Activated CD4-positive, CD25-positive, alpha-beta regulatory T cell treated with anti-CD3 and anti-CD28 coated beads, Interleukin-2, amount 50 U/mL, for 72 hours (primary cell): ENCODE measurements at places on chromosomes 7 and 10.

- no peak for DNase-seq
These were observed 10.0 kb downstream of the PITRM1 start for GRCh38 chr10:3162533-3162932.

DNA sequence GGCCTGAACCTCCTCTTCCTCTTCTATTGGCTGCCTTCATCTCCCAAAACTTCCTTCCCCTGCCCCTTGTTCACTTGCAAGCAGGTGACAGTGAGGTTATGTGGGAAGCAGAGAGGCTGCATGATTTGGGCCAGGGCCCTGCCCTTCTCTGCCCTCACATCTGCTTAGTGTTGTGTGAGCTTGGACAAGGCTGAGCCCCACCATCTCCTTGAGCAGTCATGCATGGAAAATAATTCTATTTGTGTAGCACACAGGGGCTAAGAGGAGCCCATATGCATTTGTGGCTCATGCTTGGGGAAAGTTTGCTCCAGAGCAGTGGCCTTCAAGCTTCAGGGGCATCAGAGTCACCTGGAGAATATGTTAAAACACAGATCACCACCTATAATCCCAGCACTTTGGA lies 26.8 kb upstream of the AQP1 start:
- DNase-seq = no peak

DNA sequence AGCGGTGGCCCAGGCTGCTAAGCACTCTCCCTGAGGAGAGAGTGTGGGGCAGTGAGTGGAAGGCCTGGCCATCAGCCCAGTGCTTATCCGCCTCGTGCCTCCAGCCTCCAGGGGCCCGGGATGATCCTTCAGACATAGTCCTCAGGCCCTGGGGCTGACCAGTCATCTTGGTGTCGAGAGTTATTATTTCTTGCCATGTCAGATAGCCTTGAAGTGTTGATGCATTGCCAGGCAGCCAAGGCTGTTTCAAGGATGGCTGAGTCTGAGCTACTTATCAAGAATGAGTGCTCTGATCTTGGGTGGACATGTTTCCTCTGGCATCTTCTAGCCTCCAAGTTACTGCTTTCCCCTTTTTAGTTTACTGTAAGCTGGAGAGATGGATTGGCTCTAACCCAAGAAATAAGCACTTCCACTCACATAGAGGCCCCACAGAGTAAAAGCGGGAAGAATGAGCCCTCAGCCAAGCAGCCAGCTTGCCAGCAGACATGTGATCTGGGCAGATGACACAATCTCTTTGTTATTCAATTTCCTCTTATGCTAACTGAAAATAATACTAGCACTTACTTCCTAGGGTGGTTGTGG lies 136.5 kb upstream of the NAMPT start:
- no peak for DNase-seq

DNA sequence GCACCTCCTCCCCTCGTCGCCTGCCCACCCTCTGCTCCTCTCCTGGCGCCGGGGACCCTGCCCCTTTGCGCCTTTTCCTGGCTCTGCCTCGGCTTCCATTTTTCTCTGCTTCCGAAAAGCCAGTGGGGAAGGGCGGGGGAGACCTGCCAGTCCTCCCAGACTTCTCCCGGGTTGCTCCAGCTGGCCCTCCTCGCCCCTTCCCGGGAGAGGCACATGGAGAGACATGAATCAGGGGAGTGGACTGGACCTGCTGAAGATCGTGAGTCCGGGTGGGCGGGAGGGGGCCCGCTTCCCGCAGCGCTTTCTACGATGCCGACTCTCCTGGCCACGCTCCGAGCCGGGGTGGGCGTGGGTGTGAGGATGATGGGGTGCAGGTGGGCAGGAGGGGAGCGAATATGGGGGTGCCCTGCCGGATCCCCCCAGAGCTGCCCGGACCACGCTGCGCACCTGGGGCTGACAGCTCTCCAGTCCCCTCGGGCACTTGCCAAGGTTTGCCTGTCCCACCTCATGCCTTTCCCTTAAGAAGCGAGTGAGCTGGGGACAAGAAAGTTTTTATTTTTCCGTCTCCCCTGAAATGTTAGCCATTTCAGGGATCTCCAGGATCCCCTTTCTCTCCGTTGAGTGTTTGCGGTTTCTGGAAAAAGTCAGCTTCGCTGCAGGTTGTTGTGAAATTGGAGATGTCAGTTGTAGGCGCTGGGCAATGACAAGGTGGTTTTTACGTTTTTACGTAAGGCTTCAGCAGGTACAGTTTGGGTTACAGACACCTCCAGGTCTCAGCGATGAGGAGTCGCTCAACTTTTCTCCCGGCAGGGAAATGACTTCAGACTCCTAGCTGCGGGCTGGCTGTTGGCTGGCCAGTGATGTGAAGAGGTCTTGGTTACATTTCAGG lies 977 bp downstream of the CACNB2 start:
- DNase-seq = no peak

DNA sequence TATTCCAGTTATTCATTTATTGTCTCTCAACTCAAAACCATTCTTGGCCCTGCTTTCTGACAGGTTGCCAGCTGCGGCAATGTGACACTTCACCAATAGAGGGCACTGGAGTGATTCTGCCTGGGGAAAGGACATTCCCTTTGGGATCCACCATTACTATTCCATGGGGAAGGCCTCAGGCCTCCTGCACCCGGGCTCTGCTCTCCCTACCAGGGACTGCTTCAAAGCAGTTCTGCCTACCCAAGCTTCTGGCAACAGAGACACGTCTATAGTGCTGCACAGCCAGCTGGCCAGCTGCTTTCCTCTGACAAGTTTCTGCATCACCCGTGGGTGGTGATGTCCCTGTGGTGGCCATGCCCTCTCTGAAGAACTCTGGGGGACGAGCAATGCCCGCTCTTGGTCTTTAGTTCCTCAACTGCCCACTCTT lies 163.8 kb downstream of the ELMO1 start:
- peak; percentile 44 for DNase-seq

DNA sequence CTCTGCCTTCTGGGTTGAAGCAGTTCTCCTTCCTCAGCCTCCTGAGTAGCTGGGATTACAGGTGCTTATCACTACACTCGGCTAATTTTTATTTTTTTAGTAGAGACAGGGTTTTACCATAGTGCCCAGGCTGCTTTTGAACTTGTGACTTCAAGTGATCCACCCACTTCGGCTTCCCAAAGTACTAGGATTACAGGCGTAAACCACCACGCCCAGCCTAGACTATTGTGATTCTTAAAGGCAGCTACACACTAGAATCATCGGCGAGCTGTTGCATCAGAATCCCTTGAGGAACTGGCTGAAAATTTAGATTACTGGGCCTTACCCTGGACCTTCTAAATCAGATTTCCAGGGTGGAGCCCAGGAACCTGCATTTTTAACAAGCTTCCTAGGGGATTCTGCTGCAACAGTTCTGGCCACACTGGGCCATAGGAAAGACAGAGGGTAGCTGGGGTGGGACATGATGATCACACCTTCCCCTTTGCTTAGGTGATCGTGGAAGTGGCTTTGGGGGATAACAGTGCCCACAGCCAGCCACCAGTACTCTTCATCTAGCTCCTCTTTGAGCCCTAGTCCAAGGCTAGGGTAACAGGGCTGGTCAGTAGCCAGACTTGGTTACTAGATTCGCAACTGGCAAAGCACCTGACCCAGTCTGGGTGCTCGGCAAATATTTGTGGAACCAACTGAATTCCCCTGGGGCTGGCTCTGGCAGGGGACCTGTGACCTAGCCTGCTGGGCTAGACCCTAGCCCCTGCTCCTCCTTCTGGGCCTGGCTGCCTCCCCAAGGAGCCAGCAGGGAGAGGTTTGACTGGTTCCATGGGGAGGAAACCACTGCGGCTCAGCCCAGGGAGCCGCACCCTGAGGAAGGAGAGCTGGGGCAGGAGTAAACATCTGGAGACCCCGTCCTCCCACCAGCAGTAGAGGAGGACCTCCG lies 67.1 kb upstream of the DUSP5 start:
- DNase-seq = no peak

DNA sequence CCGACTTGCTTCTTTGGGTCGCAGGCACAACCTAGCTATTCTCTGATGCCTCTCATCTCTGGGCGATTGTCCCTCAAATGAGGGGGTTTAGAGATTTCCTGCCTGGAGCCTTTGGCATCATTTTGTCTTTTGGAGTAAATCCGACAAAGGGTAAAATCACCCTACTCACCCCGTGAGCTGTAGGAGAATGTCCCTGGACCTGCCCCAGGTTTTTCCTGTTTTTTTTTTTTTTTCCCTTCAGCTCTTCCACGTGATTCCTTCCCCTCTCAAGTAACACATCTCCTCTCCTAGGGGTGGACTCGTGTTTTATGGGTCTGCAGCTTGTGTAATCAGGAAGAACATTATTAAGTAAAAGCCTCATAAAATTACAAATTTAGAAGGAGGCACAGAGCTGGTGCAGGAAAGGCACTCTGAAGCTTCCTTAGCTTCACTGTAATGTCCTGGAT lies 128.4 kb upstream of the ZNF746 start:
- DNase-seq = no peak
